ENCODE measurements at places on chromosomes 12 and 14.
A peak's percentile ranks its signal among the peaks of the same experiment; 100 is the strongest.

- DNase-seq, result no peak
Measured at GRCh38 chr12:3958534-3958933, 85.3 kb upstream of the PARP11 start.

DNA sequence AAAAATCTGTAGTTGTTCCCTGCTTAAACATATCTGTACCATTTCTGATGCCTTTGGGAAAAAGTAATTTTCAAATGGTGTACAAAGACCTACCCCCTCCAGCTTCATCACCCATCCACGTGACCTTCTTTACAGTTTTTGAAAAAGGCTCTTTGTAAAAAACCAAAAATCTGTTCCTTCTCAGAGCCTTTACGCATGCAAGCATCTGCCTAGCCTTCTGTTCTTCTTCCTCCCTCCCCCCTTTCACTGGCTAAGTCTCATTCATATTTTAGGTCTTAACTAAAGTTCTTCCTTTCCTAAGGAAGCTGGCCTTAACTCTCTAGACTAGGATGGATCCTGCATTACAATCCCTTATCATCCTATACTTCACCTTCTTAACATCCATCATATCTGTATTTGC is 10.4 kb downstream of the CAPRIN2 start:
- no peak for DNase-seq

DNA sequence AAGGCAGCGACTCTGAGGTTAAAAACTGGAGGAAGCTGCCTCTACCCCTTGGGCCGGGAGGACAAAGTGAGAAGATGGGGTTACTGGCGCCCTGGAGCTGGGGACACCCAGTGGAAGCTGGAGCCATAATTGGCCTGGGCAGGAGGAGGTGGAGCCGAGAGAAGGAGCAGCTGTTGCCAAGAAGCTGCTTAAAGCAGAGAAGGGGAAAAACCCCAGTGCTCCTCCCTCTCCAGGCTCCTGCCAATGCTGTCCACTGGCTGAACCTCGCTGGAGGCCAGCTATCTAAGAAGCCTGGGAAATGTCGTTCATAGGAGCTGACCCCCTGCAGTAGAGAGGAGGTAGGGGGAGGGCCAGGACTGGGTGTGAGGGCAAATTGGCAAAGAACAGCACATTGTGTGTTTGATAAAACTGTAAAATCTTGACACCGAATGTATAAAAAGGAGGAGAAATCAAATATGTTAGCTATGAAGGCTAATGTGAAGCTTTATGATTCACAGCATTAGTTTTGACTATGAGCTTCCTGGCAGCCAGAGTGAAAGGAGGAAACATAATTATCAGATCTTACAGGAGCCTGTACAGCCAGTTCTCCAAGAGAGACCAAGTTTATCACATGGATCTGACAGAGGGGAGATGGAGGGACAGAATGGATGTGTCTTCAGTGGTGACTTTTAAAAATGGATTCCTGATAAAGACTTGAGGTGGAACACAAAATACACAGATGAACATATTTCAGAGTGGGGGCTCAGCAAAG is 9.5 kb downstream of the HHIPL1 start:
- peak; percentile 59 for DNase-seq

GRCh38 chr12:4421590-4422031 is 24.0 kb downstream of the FGF6 start:
- DNase-seq, result peak; percentile 23

- no peak for DNase-seq
Measured at GRCh38 chr14:49512571-49512970, 73.6 kb downstream of the RPS29 start.

- no peak for DNase-seq
Measured at GRCh38 chr12:54145844-54146243, 42.9 kb downstream of the SMUG1 start.

GRCh38 chr14:76940021-76940760 is 88.3 kb downstream of the IRF2BPL start:
- DNase-seq, result no peak

DNA sequence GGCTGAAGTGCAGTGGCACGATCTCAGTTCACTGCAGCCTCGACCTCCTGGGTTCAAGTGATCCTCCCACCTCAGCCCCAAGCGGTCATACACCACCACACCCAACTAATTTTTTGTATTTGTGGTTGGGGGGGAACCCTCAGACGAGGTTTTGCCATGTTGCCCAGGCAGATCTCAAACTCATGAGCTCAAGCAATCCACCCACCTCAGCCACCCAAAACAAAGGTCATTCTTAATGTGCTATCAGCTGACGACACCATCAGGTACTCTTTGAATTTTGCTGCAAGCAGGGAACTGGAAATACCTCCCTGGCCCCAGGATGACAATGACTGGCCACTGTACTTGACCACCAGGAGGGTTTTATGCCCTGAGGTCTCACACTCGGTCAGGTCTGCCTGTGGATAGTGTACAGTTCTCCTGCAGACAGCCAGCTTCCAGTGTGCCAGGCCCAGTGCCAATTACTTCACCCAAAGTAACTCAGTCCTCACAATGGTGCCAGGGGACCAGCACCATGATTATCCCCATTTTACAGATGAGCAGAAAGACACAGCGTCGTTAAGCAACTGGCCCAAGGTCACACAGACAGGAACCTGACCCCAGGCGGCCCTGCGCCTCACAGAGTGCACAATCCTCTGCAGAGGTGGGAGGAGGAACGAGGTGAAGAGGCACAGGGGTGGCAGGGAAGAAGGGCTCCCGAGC is 42.9 kb downstream of the ITPK1 start:
- DNase-seq, result no peak

- no peak for DNase-seq
Measured at GRCh38 chr12:44078273-44078672, 242.4 kb downstream of the TMEM117 start.

GRCh38 chr12:51932218-51933076 is 19.1 kb upstream of the ACVR1B start:
- no peak for DNase-seq

GRCh38 chr12:51889216-51890132 is 1.6 kb downstream of the ANKRD33 start:
- DNase-seq, result no peak

- no peak for DNase-seq
Measured at GRCh38 chr12:65302891-65303290, 24.4 kb downstream of the MSRB3 start.

GRCh38 chr14:90201344-90201743 is 55.0 kb upstream of the PSMC1 start:
- DNase-seq, result no peak
